ENCODE measurements at places on chromosomes 2 and 18.

DNA sequence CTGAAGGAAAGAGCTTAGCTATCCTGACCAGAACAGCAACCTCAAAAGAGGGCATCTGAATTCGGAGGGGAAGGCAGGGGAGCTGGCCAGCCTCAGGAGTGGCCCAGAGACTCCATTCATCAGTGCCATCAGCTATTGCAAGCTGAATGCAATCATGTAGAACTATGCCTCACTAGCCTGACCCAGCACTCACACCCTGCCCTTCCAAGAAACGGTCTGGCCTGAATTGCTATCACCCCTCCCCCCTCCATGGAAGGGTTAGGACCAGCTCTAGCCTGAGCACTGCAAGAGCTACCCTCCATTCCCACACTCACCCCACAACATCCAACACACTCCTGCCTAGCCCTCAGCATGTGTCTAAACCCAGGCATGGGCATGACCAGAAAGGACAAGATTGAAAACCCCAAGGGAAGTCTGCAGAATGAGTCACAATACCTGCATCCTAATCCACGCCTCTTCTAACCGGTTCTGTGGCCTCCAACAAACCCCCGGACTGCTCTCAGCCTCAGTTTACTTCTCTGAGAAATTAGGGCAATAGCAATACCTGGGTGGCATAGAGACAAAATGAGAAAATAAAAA is 120.3 kb downstream of the BCL11A start:
- no peak for DNase-seq

- peak; percentile 23 for DNase-seq
Measured at GRCh38 chr2:177758591-177759371, 313.8 kb downstream of the PDE11A start.

- no peak for DNase-seq
Measured at GRCh38 chr2:603869-604268, 73.3 kb downstream of the TMEM18 start.

- DNase-seq: no peak
Measured at GRCh38 chr2:127641133-127641532, 4.8 kb upstream of the GPR17 start.

DNA sequence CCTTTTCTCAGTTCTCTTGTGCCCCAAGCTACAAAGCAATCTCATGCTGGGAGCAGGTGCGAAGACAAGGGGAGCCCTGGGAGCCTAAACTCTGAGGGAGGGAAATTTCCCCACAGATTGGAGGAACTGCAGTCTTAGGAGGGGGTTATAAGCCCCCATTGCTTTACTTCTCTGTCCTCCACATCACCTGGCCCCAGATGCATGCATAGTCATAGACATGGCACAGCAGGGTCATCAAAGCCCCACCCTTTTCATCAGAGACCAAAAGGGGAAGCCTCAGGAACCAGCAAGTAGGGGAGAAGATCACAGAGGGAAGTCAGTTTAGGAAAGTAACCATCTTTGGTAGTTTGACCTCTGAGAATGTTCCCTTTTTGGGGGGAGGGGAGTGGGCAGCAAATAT is 33.7 kb downstream of the LANCL1 start:
- DNase-seq: no peak

DNA sequence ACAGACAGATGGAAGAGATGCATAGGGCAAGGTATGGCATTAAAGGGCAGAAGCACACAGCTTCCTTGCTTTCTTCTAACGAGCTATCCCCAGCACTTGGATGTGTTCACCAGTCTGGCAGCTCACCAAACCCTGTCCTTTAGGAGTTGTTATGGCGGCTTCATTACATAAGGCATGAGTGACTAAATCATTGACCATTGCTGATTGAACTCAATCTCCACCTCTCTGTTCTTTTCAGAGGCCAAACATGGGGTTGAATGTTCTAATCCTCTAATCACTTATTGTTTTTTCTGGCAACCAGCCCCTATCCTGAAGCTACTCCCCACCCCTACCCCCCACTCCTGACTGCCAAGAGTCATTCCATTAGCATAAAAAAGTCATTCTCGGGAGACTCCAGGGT is 301.8 kb downstream of the XIRP2 start:
- DNase-seq: peak; percentile 74

GRCh38 chr2:68411397-68412126 is 46.5 kb downstream of the PLEK start:
- DNase-seq: no peak

- no peak for DNase-seq
Measured at GRCh38 chr18:303607-304006, 35.8 kb upstream of the THOC1 start.

- no peak for DNase-seq
Measured at GRCh38 chr2:238158509-238159070, at the start of gene ERFE. Gene ERFE (plus strand): TSS chr2:238158970. CDS start chr2:238159008, 38 bp downstream.

GRCh38 chr2:71880846-71881610 is 266.6 kb downstream of the CYP26B1 start:
- peak; percentile 78 for DNase-seq

DNA sequence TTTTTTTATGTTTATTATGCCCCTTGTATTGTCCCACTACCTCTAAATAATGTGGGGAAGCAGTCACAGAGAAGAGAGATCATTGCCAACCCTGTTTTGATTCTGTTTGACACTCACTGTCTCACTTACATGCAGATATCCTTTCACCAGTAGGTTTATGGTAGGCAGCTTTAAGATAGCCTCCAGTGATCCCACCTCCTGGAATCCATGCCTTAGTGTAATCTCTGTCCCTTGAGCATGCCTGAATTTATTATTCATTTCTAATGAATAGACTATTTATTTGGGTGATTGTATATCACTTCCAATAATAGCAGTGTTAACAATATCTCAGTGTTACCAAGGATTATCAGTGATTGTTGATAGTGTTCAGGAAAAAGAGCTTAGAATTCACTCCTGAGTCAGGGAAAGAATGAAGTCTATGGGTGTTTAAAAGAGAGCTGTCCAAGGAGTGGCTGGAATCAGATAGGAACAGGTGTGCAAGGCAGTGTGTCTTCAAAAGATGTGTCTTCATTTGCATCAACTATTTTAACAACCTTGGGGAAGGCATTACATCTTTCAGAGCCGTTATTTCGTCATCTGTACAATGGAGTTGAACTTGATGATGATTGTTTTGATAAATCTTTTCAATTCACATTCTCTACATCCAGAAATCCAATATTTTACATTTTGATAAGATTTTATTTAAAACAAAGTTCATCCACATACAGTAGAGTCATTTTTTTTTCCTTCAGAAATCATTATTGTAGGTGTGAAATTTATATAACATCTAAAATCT is 31.9 kb downstream of the PKP4 start:
- no peak for DNase-seq

GRCh38 chr2:60000686-60001085 is 552.8 kb downstream of the BCL11A start:
- no peak for DNase-seq

GRCh38 chr2:210002158-210003157 is at the start of gene RPE:
Gene RPE (plus strand): TSS chr2:210002638. CDS start chr2:210002662, 24 bp downstream.
- DNase-seq: peak; percentile 92

GRCh38 chr2:1494906-1495305 is 81.6 kb downstream of the TPO start:
- no peak for DNase-seq

- DNase-seq: no peak
Measured at GRCh38 chr2:130832296-130832940, 4.3 kb upstream of the ARHGEF4 start.

DNA sequence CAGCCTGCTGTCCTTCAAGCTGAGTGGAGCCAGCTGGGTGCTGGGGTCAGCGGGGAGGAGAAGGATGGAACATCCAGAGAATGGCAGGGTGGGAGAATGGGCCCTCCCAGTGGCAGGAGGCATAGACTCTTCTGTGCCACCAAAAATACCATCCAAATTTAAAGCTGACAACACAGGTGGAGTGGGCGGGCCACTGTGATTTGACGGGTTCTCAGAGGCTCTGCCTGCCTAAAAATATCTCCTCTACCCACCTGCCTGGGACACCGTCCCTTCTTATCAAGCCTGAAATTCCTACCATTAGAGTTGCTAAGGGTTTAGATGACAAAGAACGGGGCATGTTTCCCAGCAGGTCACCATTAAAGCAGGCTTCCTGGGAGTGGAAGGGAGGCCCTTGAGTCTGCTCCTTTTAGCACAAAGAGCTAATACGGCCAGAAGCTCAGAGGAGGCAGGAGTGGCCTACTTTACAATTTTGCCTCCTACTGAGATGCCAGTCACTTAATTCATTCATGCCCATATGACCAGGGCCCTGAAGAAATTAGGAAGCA is 19.8 kb upstream of the MARCHF4 start:
- DNase-seq: no peak

GRCh38 chr2:101251844-101252407 is 760 bp upstream of the CNOT11 start:
- DNase-seq: no peak

- peak; percentile 21 for DNase-seq
Measured at GRCh38 chr18:7116001-7116730, 1.4 kb downstream of the LAMA1 start.

DNA sequence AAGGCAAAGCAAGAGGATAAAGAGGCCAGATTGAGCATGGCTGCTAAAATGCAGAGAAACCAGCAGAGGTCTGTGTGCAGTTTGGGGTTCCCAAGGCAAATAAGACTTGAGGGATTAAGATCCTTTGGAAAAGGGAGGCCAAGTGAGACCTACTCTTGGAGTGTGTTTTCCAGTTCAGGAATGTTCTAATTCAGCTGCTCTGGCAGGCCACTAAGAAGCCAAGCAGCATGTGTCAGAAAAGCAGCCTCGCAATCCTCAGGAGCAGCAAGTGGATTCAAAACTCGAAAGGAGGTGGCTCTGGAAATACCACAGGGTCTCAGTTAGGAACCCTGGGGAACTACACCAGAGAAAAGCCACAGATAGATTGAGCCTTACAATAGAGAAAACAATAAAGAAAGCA is 569.2 kb downstream of the METTL4 start:
- no peak for DNase-seq

DNA sequence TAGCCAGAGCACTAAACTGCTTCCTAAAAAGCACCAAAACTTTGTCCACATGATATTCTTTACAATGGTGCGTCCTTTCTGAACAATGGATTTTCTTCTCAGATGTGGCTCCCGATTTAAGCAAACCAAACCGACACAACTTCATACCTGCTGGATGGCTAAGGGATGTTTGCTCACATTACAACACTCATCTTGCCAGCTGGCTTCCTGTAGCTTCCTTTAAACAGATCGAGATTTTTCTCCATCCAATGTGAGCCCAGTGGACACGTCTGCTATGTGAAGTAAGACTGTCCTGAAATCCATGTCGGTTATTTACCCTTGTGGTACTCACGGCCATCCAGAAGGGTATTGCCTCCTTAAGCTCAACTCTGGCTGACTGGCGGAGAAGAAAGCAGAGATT is 126.5 kb downstream of the MAPK4 start:
- DNase-seq: no peak

DNA sequence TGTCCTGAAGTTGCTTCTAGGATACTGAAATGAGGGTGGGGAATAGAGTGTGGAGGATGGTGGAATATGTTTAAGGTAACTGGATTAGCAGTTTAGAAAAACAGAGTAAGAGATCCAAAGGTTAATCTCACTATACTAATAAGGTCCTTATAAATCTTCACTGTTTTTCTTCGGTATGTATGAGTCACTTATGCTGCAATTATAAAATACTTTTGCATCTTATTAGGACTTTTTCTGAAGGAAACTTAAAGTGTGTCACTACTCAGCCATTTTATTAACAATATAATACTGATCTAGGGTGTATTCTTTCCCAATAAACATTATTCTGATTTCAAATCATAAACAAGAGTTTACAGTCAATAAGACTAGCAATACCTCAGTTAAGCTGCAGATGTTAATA is 182.3 kb downstream of the ZNF521 start:
- DNase-seq: no peak

DNA sequence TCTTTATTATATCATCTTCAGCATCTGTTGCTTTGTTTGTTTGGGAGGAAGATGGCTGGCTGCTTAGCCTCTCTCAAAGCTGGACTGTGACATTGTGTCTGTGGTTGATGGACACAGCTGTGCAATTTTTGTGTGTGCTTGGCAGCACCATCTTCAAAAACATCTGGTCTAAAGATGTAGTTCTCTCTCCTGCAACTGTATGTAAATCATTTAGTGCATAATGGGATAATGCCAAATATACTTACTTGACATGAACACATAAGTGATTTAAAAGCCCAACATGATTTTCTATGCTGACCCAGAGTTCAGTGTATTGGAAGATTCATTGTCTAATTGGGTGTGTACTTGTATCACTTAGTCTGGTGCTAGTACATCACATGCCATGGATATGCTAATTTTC is 112.2 kb downstream of the MAP4K4 start:
- DNase-seq: peak; percentile 77

- DNase-seq: peak; percentile 11
Measured at GRCh38 chr18:76756531-76757253, 65.7 kb upstream of the ZNF236 start.

- peak; percentile 62 for DNase-seq
Measured at GRCh38 chr2:149858216-149858615, 270.6 kb upstream of the MMADHC start.

DNA sequence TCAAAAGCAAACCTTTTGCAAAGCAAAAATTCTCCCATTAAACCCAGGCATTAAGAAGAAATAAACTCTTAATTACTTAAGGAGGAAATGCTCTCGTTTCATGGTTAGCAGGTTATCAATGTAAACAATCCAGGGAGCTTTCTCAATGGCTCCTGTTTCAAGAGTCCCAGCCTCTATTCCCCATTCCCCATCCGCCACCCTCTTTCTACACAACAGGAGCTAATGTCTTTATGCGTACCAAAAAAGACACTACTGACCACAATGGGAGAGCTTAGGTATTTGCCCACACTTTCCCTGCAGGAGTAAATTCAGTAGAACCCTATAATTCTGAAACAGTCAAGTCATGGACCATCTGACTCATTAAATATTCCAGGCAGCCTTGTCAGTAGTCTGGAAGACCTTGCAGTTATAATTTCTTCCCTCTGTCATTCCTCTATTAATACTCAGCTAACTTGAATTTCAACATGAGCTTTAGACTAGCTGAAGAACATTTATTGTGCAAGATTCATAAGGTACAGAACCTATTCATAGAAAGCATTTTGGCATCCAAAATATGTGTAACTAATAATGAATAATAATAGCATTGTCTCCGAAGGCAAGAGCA is 48.6 kb downstream of the SLC8A1 start:
- DNase-seq: peak; percentile 82

DNA sequence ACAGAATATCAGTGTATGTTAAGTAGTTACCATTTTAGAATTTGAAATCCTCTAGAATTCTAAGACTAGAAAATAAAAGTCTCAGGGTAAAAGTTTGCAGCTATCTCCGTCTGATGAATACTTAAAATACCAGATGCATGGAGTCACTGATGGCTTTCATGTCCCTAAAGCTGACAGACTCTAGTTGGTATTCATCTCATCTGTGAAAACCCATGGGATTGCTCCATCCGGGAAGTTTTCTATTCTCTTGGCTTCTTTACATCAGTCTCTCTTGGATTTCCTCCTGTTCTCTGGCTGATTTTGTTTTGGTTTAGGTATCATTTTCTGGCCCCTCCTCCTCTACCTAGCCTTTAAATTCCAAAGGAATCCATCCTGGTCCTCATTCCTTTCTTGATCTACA is 465.6 kb upstream of the POU3F3 start:
- peak; percentile 14 for DNase-seq

- DNase-seq: no peak
Measured at GRCh38 chr2:224181534-224182155, 142.6 kb upstream of the SERPINE2 start.

GRCh38 chr2:19711470-19712372 is 190.1 kb downstream of the TTC32 start:
- peak; percentile 95 for DNase-seq
